NCI-H2081 treated with DMSO at 0.1 percent for 48 hours (cell line): ENCODE measurements at places on chromosomes 6 and 20.

DNA sequence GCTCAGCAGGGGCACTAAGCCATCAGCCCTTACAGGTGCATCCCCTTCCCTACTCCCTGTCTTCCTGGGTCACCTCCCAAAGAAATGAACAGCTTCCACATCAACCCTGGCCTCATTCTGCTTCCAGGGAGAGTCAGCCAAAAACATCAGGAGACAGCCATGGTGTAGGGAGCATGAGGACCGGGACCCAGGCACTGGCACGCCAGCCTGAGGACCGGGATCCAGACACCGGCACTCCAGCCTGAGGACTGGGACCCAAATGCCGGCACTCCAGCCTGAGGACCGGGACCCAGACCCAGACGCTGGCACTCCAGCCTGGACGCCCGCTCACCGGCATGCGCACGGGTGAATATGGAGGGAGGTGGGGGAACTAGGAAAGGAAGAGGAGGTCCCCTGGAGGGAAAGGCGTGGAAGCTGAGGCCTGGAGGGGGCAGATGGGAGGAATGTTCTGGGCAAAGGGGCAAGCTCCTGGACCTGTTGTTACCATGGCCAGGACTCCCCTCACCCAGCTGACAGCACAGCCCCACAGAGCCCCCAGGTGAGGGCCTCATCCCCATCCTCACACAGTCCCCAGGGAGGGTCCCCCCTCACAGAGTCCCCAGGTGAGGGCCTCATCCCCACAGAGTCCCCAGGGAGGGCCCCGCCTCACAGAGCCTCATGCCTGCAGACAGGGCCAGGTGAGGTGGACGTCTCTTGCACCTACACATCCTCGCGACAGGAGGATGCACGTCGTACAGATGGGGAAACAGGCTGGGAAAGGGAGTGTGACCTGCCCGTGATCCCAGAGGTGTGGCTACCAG, 26.0 kb upstream of the MRGBP start:
- DNase-seq: no peak

GRCh38 chr6:45094831-45095230, 233.3 kb upstream of the RUNX2 start:
- no peak for DNase-seq

GRCh38 chr20:23142162-23143050, 56.3 kb upstream of the CD93 start:
- no peak for DNase-seq

- no peak for DNase-seq
Measured at GRCh38 chr6:151763303-151763702, 44.2 kb upstream of the ESR1 start.

DNA sequence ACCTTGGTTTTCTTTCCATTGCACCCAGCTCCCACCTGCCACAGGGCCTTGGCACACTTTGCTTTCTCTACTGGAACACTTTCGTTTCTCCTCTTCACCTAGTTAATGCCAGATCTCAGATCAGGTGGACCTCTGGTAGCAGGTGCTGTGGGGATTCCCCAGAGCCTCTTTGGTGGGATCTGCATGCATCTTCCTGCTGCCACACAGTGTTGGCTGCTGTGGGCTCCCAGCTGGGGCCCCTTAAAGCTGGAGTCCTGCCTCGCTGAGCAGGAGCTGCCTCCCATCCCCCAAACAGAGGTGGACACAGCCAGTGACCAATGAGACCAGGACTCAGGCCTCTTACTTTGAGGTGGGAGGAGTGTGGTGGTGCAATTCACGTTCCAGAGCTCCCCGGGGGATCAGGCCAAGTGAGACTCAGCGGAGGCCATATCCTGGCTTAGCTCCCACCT, 28.4 kb downstream of the CEBPB start:
- no peak for DNase-seq

DNA sequence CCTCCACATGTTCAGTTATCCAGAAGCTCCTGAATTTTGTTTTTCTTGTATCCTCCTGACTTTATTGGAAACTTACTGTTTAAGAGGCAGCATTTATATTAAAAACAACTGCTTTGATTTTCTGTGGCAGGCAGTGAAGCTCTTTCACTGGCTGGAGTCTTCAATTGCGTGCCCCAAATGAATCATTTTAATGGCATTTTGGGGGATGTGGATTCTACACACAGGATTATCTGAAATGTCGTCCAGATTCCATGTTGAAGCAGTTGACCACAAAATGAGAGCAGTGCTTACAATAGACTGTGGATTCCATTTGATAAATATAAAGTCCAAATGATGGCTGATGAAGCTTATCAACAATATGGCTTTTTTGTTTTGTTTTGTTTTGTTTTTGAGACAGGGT, 41.0 kb upstream of the HIVEP1 start:
- no peak for DNase-seq

DNA sequence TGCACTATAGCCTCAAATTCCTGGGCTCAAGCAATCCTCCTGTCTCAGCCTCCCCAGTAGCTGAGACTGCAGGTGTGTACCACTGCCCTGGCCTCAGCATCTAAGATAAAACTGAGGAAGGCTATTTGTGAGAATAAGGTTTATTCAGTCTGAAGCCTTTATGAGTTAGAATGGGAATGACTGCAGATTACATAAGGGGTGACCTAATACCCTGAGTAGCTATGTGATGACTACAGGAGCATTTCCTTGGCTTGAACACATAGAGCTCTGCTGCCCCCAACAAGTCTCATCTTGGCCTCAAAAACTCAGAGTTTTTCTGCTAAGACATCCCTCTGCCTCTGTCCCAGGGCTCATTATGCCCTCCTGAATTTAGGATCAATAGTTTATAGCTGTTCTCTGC, 7.6 kb downstream of the GSS start:
- no peak for DNase-seq

DNA sequence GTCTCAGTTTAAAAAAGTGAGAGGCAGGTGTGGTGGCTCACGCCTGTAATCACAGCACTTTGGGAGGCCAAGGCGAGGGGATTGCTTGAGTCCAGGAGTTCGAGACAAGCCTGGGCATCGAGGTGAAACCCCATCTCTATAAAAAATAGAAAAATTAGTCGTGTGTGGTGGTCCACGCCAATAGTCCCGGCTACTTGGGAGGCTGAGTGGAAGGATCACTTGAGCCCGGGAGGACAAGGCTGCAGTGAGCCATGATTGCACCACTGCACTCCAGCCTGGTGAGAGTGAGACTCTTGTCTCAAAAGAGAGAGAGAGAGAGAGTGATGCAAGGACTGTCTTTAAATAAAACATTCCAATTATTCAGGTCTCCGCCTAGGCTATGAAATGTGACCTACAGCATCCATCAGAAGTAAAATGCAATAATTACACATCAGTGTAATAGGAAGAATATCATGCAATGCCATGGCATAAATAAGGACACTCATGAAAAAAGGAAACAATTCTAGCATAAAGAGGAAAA, 81.5 kb downstream of the SH3BGRL2 start:
- no peak for DNase-seq

GRCh38 chr20:48414786-48415185, 413.0 kb downstream of the PREX1 start:
- DNase-seq: no peak

DNA sequence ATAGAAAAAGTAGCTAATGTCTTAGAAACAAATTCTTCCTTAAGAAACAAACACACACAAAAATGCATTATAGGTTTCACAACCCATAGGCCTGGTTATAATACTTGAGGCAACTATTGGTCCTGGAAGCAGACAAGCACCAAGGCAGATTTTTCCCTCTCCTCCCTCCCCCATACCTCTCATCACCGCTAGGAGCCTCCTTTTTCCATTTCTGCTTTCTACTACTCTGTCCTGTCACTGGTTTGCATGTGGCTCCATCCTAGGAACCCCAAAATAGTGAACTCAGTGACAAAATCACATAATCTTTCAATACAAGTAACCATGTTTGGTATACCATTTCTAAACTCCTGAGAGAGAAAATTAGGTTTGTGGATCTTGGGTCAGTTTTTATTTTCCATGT, 66.1 kb downstream of the HMGCLL1 start:
- DNase-seq: no peak
